Left lung (tissue), 14 donors: ENCODE measurements at places on chromosomes 5 and 9. TPM values are rescaled to one million over a fixed set of nuclear protein-coding genes. Genes with fewer than 3 reads are reported as not detected.
A peak's percentile ranks its signal among the peaks of the same experiment; 100 is the strongest.

- DNase-seq: no peak
Observed at GRCh38 chr5:125655156-125655555, 768.1 kb upstream of the GRAMD2B start.

DNA sequence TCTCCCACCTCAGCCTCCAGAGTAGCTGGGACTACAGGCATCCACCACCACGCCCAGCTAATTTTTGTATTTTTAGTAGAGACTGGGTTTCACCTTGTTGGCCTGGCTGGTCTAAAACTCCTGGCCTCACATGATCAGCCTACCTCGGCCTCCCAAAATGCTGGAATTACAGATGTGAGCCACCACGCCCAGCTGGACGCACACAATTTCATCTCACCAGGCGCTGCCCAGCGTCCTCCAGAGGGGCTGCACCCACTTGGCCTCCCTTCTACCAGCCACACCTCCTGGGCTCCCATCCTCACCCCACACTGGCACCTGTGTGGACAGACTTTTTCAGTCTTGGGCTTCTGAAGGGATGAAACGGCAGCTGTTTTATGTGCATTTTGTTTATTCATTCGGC lies 3.8 kb upstream of the EXOC3 start:
- no peak for DNase-seq

GRCh38 chr5:56328753-56329560 lies 95.8 kb upstream of the ANKRD55 start:
- DNase-seq: no peak

DNA sequence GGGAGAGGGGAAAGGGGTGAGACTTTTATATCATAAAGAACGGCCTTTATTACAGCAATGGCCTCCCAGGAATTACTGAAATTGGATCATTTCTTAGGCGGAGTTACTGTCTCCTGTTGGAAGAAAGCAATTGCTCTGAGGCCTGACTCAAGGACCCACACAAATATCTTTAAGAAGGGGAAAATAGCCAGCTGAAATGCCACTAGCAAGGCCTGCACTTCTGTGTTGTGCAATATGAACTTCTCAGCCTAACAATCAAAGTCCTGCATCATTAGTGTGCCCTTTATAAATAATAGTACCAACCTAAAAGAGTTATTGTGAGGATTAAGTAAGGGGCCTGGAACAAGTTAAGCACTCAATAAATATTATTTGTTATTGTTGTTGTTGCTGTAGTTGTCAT lies 30.1 kb upstream of the TRIM32 start:
- no peak for DNase-seq

- DNase-seq: no peak
Observed at GRCh38 chr9:107496976-107497375, 7.4 kb upstream of the KLF4 start.

DNA sequence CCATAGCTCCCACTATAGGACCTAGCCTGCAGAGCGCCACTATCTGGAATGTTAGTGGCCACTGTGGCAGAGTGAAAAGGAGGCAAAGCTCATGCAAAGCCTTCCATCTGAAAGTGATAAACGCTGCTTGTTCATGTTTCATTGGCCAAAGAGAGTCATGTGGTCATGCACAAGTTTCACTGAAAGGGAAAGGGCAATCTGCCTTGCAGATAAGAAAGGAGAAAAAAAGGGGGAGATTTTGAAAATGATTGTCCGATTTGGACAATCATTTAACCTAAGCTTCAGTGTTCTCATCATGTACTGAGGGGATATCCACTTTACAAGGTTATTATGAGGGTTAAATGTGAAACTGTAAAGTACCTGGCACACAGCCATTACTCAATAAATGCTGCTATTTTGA lies 9.0 kb upstream of the MOB3B start:
- no peak for DNase-seq

DNA sequence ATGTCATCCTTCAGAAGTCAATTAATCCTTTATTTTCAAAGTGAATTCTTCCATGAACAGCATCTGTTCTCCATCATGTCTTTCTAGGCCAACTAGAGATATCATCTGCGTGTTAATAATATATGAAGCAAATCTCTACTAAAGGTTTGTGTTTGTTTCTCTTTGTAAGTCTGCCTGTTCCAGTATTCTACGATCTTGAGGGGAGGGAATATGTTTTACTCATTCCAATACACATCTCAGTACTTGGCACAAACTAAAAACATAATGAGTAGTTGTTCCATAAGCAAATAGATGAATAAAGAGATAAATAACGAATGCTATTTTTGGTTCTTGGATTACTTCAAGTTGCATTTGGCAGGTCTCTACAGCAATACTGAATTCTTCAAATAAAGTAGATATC lies 470.7 kb upstream of the GRIN3A start:
- no peak for DNase-seq

DNA sequence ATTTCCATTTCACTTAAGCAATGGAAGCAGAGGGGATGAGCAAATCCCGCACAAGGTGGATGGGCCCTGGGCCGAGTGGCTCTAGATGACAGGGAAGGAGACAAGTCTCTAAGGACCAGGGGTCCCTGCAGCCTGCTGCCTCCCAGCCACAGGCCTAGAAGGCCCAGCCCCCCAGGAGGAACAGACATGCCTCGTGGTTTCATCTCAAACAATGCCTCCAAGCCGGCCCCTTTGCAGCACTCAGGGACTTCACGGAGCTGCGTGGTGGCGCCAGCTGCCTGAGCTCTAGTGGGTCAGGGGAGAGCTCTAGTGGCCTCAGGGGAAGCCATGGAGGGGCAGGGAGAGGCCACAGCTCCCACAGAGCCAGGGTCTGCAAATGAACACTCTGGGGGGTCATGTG lies 48.8 kb downstream of the HABP4 start:
- no peak for DNase-seq

GRCh38 chr5:170121321-170121720 lies 15.6 kb downstream of the FOXI1 start:
- no peak for DNase-seq

- peak; percentile 75 for DNase-seq
Observed at GRCh38 chr9:131762356-131762932, 22.6 kb upstream of the RAPGEF1 start.

GRCh38 chr9:116191576-116192415 lies 38.2 kb downstream of the PAPPA start:
- no peak for DNase-seq

GRCh38 chr5:132671000-132671399 lies 2.8 kb upstream of the IL4 start:
- no peak for DNase-seq

GRCh38 chr5:175816348-175816747 lies 55.0 kb upstream of the CPLX2 start:
- DNase-seq: no peak

DNA sequence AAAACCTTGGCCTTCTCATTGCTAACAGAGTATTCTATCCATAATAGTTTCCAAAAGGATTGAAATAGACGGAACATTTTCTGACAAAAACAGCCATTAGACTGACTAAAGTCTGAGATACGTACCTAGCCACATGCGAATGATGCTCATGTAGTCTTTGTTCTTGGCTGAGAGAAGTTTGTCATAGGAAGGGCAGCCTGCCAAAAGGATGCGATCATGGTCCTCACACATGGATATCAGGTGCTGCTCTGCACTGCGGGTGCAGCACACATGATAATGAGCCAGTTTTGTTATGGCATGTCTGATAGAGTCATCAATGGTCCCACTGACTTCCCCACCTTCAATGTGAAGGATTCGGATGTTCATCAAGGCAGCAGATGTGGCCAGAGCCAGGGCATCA lies 12.3 kb downstream of the GNE start:
- no peak for DNase-seq

GRCh38 chr5:137822158-137822764 lies 45.4 kb upstream of the MYOT start:
- DNase-seq: no peak

- DNase-seq: no peak
Observed at GRCh38 chr9:14455243-14455642, 141.3 kb upstream of the NFIB start.

GRCh38 chr9:136012651-136013050 lies 51.5 kb upstream of the UBAC1 start:
- DNase-seq: peak; percentile 35

DNA sequence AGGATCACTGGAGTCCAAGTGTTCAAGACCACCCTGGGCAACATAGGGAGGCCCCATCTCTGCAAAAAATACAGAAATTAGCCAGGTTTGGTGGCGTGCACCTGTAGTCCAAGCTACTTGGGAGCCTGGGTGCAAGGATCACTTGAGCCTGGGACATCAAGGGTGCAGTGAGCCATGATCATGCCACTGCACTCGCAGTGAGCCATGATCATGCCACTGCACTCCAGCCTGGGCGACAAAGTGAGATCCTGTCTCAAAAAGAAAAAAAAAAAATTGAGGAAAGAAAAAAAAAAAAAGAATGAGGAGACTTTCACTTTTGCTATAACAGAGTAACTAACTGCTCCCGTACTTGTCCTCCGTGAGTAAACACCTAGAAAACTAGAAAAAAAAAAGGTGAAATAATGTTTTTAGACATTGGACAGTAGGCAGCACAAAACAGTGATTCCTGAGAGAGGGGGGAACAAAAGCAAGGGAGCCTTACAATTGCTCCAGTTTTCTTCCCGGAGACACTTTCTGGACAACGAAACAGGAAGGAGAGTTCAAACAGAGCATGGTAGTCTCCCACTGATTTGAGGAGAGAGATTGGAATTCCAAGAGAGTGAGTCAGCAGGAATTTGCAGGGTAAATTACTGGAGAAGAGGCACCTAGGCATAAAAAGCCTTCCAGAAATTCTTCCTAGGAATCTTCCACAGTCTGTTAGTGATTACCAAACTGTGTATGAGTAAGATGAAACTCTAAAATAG lies 6.9 kb upstream of the ZBTB5 start:
- DNase-seq: no peak

Gene RFESD
- 6.1 TPM for polyA plus RNA-seq

Gene ZBED3
- 28.4 TPM for polyA plus RNA-seq

Gene LTC4S
- polyA plus RNA-seq: 3.8 TPM

Gene GLE1
- 31.8 TPM for polyA plus RNA-seq

Gene OTP
- polyA plus RNA-seq: not detected

Gene SPINK6
- polyA plus RNA-seq: not detected

Gene NUTM2F
- polyA plus RNA-seq: not detected

Gene SARDH
- polyA plus RNA-seq: 9.1 TPM
